ENCODE measurements at places on chromosomes 1 and 21. TPM values are rescaled to one million over a fixed set of nuclear protein-coding genes. Genes with fewer than 3 reads are reported as not detected.

DNA sequence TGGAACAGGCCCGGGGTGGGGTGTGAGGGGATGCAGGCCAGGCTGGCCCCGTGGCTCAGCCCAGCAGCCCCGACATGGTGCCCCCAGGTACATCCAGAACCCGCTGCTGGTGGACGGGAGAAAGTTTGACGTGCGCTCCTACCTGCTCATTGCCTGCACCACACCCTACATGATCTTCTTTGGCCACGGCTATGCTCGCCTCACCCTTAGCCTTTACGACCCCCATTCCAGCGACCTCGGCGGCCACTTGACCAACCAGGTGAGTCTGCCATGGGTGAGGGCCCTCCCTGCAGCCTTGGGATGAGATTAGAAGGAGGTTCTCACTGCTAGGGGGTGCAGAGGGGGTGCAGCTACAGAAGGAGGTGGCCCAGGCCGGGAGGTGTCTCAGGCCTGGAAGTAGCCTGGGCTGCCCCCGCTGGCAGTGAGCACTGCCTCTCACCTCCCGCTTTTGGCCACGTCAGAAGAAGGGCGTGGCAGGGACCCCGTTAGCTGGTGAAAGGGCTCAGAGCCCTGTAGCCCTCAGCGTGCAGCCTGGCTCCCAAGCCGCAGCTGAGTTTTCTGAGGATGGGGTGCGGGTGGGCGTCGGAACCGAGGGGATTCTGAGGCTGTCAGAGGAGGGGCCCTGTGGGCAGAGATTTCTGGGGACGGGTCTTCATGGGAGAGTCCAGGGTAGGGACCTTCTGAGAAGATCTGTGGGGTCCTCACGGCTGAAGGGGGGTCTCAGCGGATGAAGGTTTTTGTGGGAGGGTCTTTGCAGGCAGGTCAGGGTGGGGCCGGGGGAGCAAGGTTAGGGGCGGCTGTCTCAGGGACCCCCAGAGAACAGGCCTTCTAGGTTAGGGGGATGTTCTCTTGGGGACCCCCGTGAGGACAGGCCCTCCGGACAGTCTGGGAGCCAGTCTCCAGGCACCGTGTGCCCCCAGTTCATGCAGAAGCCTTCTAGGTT lies 10.4 kb downstream of the TTLL10 start:
- no peak for DNase-seq

DNA sequence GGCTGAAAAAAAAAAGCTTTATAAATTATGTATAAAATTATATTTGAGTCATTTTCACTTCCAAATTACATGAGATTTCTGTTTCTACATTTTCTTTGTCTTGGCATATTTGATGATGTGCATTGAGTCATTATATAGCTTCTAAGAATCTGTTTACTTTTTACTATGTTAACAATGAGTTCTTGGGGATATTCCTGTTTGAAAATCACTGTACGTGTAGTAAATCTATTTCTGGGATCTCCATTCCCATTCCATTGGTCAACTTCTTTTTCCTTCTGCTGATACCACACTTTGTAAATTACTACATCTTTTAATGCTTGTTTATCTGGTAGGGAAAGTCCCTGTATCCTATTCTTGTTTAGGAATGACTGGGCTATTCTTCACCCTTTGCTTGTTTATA lies 43.6 kb downstream of the TNFRSF9 start:
- no peak for DNase-seq

GRCh38 chr1:92599184-92599583 lies 112.5 kb upstream of the GFI1 start:
- no peak for DNase-seq

PLEKHA6 gene
- 0.47 TPM for total RNA-seq

GRCh38 chr1:228408869-228409805 lies 2.5 kb upstream of the TRIM11 start:
- no peak for DNase-seq

C2CD4D gene
- not detected for total RNA-seq

GRCh38 chr21:29800056-29800455 lies 139.7 kb downstream of the GRIK1 start:
- DNase-seq = no peak

DNA sequence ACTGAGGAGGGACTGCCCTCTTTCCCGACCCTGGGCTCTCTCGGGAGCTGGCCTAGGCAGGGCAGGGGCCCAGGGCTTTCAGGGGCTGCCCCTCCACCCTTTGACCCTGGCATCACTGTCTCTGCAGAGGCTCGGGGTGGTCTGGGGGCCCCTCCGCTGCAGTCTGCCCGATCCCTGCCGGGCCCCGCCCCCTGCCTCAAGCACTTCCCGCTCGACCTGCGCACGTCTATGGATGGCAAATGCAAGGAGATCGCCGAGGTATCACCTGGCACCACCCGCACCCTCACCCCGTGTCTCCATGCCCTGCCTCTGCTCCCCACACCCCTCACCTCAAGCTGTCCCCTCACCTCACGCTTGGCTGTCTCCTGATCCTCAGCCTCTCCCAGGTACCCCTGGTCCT lies 5.5 kb downstream of the AMPD2 start:
- DNase-seq = no peak

GRCh38 chr1:234973426-234974250 lies 155.0 kb downstream of the TOMM20 start:
- DNase-seq = no peak

GRCh38 chr1:236687273-236687672 lies 974 bp downstream of the ACTN2 start:
- DNase-seq = no peak

- DNase-seq = no peak
These were observed 621.9 kb downstream of the LRRIQ3 start for GRCh38 chr1:73576083-73576482.

DNA sequence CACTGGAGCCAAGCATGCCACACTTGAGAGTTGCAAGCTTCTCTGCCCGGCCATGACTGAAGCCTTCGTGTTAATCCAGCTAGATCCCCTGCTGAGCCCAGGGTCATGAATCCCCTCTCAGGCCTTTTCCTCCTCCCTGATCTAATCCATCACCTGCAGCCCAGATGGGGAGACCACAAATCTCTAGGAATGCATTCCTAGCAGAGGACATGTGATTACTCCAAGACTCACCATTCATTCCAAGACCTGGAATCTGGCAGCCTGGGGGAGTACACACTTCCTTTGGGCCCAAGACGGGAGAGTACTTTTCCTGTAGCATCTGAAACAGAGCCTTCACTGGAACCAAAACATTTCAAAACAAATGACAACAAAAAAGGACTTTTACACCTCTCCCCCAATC lies 269.3 kb upstream of the NFIA start:
- DNase-seq = no peak

DNA sequence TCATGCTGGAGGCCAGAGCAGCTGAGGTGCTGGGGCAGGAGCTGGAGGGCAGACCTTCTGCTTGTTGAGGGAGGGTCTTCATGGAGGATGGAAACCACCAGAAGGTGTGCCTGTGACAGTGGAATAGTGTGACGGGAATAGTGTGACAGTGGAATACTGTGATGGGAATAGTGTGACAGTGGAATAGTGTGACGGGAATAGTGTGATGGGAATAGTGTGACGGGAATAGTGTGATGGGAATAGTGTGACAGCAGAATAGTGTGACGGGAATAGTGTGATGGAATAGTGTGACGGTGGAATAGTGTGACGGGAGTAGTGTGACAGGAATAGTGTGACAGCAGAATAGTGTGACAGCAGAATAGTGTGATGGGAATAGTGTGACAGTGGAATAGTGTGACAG lies 325.1 kb downstream of the HHAT start:
- peak; percentile 19 for DNase-seq

GRCh38 chr1:1065265-1065939 lies 8.7 kb downstream of the RNF223 start:
- no peak for DNase-seq

- no peak for DNase-seq
These were observed 1053.4 kb upstream of the ADGRL4 start for GRCh38 chr1:80059940-80060339.

DNA sequence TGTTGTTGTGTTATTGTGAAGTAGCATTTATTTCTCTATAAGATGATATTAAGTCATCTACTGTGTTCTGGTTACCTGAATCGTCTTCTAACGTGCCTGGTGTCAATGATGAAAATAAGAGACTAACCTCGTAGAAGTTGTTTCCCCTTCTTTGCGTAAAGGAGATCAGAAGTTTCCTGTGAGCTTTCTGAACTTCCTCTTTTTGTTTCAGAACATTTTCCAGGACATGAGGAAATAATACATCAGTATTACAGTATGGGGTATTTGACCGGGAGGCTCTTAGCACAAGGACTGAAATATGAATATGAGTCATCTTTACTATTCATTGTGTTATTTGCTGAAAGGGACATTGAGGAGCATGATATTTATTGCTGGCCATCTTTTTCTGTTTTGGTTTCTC lies 1.3 kb downstream of the ST6GALNAC3 start:
- peak; percentile 78 for DNase-seq

- DNase-seq = no peak
These were observed 14.2 kb upstream of the CASQ2 start for GRCh38 chr1:115782571-115783281.

GRCh38 chr1:54981466-54981865 lies 1.0 kb downstream of the TMEM61 start:
- DNase-seq = no peak

FBLIM1 gene
- not detected for total RNA-seq

RAVER2 gene
- total RNA-seq = 1.5 TPM

GRCh38 chr1:34777519-34778321 lies 3.3 kb upstream of the GJB3 start:
- DNase-seq = no peak

GRCh38 chr1:208300084-208300770 lies 56.0 kb upstream of the PLXNA2 start:
- DNase-seq = no peak

DNA sequence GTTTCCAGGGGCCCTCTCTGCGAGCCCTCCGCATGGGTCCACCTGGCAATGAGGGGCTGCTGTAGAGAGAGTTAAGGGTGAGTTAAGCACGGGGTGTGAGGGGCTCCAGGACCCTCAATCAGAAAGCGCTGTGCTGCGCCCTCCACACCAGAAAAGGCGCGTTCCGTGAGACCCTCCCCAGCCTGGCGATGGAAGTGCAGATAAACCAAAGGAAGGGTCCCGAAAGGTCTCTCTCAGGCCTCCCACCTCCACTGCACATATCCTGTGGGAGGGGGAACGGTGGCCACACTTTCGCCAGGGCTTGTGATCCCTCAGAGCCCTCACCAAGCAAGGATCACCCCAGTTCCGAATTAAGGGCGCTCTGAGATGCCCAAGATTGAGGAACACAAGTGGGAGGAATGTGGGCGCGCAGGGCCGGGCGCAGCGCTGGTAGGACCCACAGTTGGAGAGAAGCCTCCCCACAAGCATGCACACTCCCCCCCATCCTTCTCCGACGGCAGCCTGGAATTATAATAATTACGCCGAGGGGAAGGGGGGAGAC lies 1.1 kb downstream of the WNT3A start:
- peak; percentile 30 for DNase-seq

DNA sequence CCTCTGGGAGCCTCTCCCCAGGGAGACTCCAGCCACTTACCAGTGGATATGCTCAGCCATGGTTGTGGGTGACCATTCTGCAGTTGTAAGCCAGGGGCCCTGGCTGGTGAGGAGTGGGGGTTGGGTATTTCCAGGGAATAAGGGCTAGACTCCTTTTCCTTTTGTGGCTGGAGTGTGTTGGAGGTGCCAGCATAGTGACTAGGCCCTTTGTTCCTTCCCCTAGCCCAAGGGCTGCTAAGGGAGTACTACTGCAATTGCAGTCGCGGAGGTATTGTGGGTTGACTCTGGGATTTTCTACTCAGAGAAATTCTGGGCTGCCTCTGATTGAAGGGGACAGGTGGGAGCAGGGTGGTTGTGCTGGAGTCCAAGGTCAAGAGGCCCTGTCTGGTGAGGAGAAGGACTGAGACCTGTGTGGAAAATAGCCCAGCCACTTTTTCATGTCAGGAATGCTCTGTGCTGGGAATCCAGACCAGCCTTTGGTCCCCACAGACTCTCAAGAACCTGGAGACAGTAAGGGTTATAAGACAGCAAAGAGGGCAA lies 43.1 kb downstream of the MROH9 start:
- DNase-seq = no peak

- no peak for DNase-seq
These were observed 148.1 kb downstream of the NRIP1 start for GRCh38 chr21:14916676-14917141.

DNA sequence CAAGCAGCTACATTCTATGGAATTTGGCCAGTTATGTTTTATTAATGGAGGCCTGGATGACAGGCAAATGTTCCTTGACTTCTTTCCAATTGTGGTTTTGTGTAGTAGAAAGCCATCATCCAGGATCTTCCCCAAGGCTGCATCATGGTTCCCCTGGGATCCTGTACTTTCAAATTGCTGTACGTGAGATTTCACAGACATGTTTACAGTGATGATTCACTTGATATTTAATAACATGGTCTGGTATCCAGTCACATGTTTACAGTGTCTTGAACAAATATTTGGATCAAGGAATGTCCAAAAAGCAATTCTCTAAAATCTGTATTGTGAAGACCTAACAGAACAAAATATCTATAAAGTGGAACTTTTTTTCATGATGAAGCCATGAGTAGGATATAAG lies 68.3 kb upstream of the ST6GALNAC3 start:
- no peak for DNase-seq

GRCh38 chr1:42613803-42614131 lies 44.5 kb upstream of the PPIH start:
- DNase-seq = no peak

DNA sequence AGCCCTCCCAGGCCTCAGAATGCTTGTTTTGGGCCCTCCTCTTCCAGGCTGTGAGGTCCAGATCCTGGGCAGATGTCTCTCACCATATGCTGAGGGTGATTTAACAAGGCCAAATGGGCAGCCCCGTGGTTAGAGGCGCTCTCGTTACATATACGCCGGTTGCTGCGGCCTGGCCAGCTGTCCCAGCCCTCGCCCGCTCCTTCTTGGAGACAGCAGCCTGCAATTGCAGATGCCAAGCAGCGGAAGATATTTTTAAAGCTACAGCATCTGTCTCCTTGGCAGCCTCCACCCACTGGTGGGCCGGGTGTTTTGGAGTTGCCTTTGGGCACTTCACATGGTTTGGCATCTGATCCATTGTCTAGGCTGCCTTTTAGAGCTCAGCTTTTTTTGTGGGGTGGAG lies 178.8 kb upstream of the NFIA start:
- no peak for DNase-seq

PIGC gene
- total RNA-seq = 28.8 TPM

GRCh38 chr1:209335178-209335577 lies 248.3 kb upstream of the CAMK1G start:
- DNase-seq = no peak

TRABD2B gene
- total RNA-seq = not detected

KIF17 gene
- total RNA-seq = not detected

FABP3 gene
- not detected for total RNA-seq

- no peak for DNase-seq
These were observed 87.3 kb downstream of the ITSN1 start for GRCh38 chr21:33729641-33730040.

DNA sequence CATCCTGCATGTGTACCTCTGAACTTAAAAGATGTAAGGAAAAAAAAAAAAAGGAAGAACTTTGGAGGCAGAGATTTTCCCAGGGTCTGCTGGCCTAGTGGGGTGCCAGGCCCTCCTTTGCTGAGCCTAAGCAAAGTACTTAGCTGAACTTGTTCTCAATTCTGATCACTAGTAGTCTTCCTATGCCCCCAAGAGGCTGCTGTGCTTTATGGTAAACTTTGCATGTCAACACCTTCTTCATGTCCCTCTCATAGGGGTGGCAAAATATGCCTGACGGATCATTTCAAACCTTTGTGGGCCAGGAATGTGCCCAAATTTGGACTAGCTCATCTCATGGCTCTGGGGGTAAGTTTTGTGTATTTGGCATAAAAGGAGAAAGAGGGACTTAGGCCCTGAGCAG lies 1.4 kb upstream of the USP21 start:
- no peak for DNase-seq

- DNase-seq = no peak
These were observed 41.0 kb downstream of the ATP2B4 start for GRCh38 chr1:203667616-203668015.

All from B cell (primary cell).